ENCODE measurements at places on chromosomes 16 and 17. TPM values are rescaled to one million over a fixed set of nuclear protein-coding genes. Genes with fewer than 3 reads are reported as not detected.

Gene EIF3CL
- total RNA-seq = 216 TPM

Gene HNF1B
- 0.21 TPM for total RNA-seq

Gene SAMD14
- not detected for total RNA-seq

Gene OR1F1
- total RNA-seq = 0.78 TPM

Gene PLLP
- total RNA-seq = 7.5 TPM

Gene SDR42E1
- total RNA-seq = 10.3 TPM

Gene SP2
- total RNA-seq = 3.1 TPM

Gene MYCBPAP
- total RNA-seq = 0.60 TPM

Gene LRRC37A
- total RNA-seq = 0.49 TPM

Gene SIRT7
- total RNA-seq = 32.9 TPM

Gene SLC6A2
- 0.23 TPM for total RNA-seq

Gene HS3ST2
- 0.35 TPM for total RNA-seq

Gene MEIOB
- not detected for total RNA-seq

Gene ABCC11
- total RNA-seq = 0.21 TPM

Gene ABCA6
- total RNA-seq = not detected

Gene CPSF4L
- total RNA-seq = not detected

Gene HOXB6
- 0.93 TPM for total RNA-seq

Gene HBM
- total RNA-seq = not detected

Gene NPIPA3
- not detected for total RNA-seq

Gene CEP112
- total RNA-seq = 3.6 TPM

Gene CDH3
- 645 TPM for total RNA-seq

Gene CD19
- not detected for total RNA-seq

Gene TNFRSF17
- not detected for total RNA-seq

Gene NPB
- total RNA-seq = 3.0 TPM

Gene NOXO1
- total RNA-seq = 2.2 TPM

Gene EVI2B
- 0.14 TPM for total RNA-seq

Gene GRAPL
- not detected for total RNA-seq

Gene NHLRC4
- total RNA-seq = not detected

Gene SCNN1B
- 2.7 TPM for total RNA-seq

Gene C16orf89
- total RNA-seq = not detected

Gene KRTAP4-3
- not detected for total RNA-seq

Gene CACNG5
- total RNA-seq = not detected

Gene PRDM7
- not detected for total RNA-seq

Gene ZNF48
- 9.5 TPM for total RNA-seq

Gene NGFR
- total RNA-seq = 3.2 TPM

Gene SHCBP1
- 14.8 TPM for total RNA-seq

Gene ZNF469
- total RNA-seq = 0.60 TPM

Gene HEATR9
- total RNA-seq = not detected

Gene CSH2
- not detected for total RNA-seq

Gene RNU2-1
- not detected for total RNA-seq

Gene KRT33B
- total RNA-seq = not detected

Gene GFAP
- total RNA-seq = not detected

Gene CMTM2
- not detected for total RNA-seq

Gene IL17C
- total RNA-seq = not detected

Gene TMEM98
- total RNA-seq = 52.4 TPM

Gene CCT6B
- 0.84 TPM for total RNA-seq

Gene BEAN1
- total RNA-seq = not detected

Gene KRT15
- total RNA-seq = 292 TPM

Gene KRTAP17-1
- total RNA-seq = not detected

Gene BORCS6
- total RNA-seq = 16.8 TPM

All from airway epithelial cell (primary cell).